GM13977 (cell line): ENCODE measurements at places on chromosomes 1 and 21.

- DNase-seq, result peak; percentile 54
Observed at GRCh38 chr1:93180723-93181613, at the start of gene CCDC18. CCDC18 (plus strand) TSS chr1:93180724; CDS start chr1:93183362, 2,638 bp downstream.

GRCh38 chr1:3106216-3106615 lies 37.2 kb downstream of the PRDM16 start:
- DNase-seq, result no peak

DNA sequence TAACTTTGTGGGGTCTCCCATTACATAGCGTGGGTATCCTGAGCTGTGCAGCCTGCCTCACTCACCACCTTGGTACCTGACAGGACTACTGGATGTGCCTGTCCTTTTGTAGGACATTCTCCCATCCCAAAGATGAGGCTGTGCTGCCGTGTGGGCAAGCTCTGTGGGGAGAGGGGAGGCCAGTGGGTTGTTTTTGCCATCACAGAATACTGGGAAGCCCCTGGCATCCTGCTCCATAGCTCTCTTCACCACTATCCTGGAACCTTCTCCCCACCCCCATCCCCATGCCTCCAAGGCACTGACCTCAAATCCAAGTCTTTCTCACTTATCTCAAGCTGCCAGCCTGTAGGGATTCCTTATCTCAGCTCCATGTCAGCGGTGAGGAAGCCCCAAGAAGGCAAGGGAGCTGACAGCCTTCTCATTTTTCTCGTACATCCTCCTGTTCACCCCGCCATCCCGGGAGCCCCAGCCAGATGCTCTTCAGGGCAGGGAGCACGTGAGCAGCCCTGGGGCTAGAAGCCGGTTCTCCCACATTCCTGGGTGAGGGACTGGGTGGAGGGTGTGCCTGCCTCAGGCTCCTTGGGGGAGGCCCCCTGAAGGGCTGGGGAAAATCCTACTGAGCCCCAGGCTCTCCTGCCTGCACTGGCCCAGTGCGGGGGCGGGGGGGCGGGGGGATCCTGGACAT lies 2.4 kb upstream of the ELF3 start:
- DNase-seq, result no peak

- no peak for DNase-seq
Observed at GRCh38 chr1:43256675-43257570, 12.9 kb upstream of the TMEM125 start.

- no peak for DNase-seq
Observed at GRCh38 chr1:174946031-174946430, 53.7 kb upstream of the CACYBP start.

DNA sequence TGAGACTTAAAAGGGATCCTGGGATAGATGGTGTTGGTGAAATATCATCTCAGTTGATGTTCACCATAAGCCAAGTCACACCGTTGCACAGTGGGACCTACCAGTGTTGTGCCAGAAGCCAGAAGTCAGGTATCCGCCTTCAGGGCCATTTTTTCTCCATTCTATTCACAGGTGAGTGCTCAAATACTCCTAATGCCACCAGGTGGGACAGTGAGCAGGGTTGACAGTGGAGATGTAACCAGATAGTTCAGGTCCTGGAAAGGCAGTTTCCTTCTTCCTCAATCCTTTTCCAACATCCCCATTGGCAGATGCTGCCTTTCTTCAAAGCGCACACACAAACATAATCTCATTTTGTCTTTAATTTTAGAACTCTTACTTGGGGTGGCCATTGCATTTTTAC lies 11.6 kb downstream of the CD160 start:
- no peak for DNase-seq

GRCh38 chr1:113965703-113966412 lies 13.4 kb upstream of the OLFML3 start:
- no peak for DNase-seq
